ENCODE measurements at places on chromosomes 6 and 20. TPM values are rescaled to one million over a fixed set of nuclear protein-coding genes. Genes with fewer than 3 reads are reported as not detected.

REM1 gene
- not detected for polyA plus RNA-seq

PAK5 gene
- 47.0 TPM for polyA plus RNA-seq

ADGRF4 gene
- not detected for polyA plus RNA-seq

FKBP1A gene
- polyA plus RNA-seq = 156 TPM

UCKL1 gene
- 66.8 TPM for polyA plus RNA-seq

AKAP12 gene
- 20.1 TPM for polyA plus RNA-seq

ETV7 gene
- 0.32 TPM for polyA plus RNA-seq

NHSL1 gene
- 1.5 TPM for polyA plus RNA-seq

C6orf163 gene
- polyA plus RNA-seq = 1.8 TPM

TOX2 gene
- polyA plus RNA-seq = 0.86 TPM

MOXD1 gene
- 14.7 TPM for polyA plus RNA-seq
